ENCODE measurements at places on chromosomes 4 and X.

DNA sequence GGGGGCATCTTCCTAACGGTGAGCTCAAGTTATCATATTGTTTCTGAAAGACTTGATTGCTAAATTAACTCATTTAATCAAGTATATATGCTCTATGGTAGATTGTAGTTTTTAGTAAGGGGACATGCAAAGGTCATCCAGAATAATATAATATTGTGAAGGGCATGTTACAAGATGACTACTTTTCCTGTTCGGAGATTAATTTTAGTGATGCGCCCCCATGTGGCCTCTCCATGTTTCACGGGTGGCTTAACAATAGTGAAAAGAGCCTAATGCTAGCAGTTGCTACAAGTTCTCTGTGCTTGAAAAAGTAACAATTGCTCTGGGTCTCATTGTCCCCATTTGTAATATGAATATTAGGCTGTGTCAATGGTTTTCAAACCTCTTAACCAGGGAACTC lies 12.2 kb downstream of the SMPX start:
- peak; percentile 34 for DNase-seq

GRCh38 chrX:28120072-28120471 lies 138.8 kb upstream of the DCAF8L1 start:
- DNase-seq: no peak

DNA sequence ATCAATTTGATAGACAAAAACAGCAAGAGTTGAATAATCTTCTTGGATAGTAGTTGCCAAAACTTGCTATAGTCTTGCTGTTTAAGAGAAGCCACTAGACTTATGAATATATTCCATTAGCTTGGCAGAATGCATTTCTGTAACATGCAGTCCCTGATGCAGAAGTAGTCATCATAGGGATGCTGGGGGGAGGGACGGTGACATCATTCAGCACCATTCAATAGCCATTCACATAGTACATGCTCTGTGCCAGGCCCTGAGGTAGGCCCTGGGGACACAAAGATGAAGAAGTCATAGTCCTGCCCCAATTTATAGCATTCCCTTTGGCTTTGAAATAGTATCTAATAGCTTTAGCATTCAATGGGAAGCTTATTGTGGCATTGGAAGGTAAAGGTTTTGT lies 185.5 kb upstream of the AFF2 start:
- DNase-seq: no peak

- no peak for DNase-seq
Measured at GRCh38 chr4:153513596-153513995, 47.4 kb downstream of the TMEM131L start.

DNA sequence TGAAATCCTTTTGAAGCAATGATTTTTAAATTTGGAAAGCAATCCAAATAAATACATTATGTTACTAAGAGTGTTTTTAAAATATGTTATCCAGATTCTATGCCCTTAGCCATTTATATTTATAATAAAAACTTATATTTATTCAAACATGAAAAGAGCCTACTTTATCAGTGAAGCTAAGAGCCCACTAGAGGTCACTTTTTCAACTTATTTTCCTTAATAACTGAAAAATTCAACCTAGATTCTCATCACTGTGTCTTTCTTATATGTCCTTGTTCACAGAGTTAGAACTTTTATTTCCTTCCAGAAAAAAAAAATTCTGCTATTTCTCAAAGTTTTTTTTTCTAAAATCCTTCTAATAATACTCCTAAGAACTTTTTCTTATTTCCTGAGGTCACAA lies 23.9 kb downstream of the PRDM8 start:
- DNase-seq: peak; percentile 17

- DNase-seq: no peak
Measured at GRCh38 chr4:8770518-8771257, 101.0 kb downstream of the HMX1 start.

DNA sequence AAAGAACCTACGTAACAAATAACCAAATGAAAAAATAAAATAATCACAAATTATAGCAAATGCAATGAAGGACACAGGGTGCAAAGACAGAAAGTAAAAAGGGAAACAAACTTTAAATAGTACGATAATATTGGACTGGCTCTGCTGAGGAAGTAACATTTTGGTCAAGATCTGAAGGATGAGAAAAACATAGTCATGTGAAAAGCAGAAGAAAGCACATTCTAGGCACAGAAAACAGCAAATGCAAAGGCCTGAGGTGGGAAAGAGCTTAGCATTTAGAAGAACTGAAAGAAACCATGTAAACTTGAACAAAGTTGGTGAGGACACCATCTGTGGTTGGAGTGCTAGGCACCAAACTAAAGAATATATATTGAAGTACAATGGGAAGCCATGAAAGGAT lies 111.2 kb downstream of the PPP3CA start:
- no peak for DNase-seq

DNA sequence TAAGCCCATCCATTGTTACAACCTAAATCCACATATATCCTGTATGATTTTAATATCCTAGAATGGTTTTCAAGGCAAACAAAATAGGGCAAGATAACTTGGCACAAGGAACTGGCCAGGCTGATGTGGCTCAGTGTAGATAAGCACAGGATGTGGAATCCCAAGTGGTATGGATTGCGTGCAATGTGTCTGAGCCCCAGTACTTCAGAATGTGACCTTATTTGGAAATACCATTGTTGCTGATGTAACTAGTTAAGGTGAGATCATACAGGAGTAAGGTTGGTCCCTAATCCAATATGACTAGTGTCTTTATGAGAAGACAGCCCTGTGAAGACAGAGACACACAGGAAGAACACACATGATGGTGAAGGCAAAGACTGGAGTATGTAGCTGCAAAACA lies 72.4 kb downstream of the IL21 start:
- no peak for DNase-seq

DNA sequence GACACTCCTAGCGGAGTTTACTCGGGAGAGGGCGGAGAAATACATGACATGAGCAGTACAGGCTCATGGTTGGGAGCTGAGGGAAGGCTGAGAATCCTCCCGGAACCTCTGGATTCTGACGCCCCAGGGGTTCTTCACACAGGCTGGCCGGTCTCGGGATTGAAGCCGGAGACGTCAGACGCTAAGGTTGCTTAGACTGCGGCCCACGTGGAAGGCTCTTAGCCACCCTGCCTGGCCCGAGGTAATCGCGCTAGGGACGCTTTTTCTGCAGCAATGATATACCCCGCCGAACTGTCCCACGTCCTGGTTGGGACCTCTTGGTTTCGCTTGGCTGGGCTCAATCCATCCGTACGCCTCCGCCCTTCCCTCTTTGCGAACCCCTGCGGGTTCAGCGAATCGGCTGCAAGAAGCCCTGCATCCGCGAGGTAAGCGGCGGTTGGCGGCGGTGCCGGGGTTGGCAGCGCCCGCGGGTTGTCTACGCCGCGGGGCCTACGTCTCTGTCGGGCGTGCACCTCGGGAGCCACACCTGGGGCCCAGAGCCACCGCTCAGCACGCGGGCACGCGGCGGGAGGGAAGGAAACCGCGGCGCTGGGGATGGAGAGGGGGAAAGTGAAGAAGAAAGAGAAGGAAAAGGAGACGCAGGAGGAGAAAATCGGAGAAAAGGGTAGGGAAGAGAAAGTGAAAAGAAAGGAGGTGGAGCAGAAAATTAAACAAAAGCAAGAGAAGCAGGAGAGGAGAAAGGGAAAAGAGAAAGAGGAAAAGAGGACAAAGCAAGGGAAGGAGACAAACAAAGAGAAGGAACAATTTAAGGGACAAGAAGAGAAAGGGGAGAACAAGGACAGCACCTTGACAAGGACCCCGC lies at the start of gene ARL9:
ARL9 (plus strand) TSS at position 523 of the 862 bp plus-strand sequence; CDS start at position 595, 72 bp downstream.
- DNase-seq: no peak

DNA sequence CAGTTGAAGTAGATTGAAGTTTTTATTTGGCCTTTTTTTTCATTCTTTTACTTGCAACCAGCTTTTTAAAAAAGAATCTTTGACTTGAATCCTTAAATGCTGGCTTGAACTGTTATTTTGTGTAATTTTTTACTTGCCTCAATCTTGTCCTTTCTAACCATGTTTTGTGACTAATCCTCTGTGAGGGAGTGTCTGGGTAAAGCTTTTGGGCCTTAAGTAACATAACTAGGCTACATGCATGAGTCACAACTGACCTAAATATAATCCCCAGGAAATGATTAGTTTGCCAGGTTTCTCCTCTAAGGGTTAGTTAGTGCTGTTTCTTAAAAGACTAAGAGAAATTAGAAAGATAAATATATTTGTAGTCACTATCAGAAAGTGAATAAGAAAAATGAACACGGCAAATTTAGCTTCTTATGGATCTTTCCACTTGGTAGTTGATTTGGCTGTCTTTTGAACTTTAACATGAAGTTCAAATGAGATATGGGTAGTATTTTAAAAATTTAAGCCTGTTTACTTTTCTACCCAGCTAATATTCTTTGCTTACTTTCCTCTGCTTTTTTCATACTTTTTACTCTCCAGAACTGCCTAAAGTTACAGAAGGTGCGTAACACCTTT lies 13.0 kb downstream of the EXOC1 start:
- DNase-seq: no peak

DNA sequence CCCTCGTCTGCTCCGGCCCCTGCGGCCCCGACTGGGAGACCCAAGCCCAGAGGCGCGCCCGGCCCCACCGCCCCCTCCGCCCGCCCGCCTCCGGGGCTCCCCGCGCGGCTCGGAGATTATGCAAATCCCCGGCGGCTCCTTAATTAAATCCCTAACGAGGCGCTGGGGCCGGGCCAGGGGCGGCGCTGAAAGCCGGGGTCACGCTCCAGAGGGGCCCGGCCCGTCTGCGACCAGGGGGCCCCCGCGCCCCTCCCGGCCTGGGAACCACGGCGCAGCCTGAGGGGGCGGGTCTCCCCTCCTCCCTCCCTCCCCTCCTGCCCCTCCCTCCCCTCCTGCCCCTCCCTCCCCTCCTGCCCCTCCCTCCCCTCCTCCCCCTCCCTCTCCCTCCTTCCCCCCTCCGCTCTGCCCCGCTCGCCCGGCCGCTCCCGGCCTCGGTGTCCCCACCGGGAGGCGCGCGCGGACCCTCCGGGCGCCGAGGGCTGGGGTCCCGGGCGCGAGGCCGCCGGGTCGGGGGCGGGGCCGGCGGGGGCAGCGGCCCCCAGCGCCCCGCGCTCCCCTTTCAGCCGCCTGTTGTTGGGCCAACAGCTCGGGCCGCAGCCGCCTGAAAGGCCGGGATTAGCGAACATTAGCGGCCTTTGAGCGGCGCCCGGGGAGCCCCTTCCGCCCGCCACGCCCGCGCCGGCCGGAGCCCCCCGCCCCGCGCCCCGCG lies 25.9 kb upstream of the FGFR3 start:
- no peak for DNase-seq

DNA sequence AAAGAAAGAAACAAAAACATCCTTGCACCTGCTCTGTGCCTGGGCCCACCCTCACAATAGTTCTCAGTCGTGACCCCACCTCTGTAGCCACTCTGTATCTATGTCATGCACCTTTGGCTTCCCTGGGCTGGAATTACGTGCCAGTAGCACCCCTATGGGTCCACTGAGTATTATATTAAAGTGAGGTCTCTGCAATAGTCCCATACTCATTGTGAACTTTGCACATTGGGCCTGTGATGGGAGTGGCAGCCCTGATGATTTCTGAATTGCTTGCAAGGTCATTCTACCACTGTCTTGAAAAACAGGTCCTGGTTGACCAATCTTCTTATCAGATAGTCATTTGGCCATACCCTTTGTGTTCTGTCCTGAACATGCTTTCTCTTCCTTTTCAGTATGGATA lies 1012.1 kb downstream of the RAB28 start:
- DNase-seq: no peak

GRCh38 chrX:131836161-131836560 lies 186.9 kb upstream of the STK26 start:
- DNase-seq: no peak

DNA sequence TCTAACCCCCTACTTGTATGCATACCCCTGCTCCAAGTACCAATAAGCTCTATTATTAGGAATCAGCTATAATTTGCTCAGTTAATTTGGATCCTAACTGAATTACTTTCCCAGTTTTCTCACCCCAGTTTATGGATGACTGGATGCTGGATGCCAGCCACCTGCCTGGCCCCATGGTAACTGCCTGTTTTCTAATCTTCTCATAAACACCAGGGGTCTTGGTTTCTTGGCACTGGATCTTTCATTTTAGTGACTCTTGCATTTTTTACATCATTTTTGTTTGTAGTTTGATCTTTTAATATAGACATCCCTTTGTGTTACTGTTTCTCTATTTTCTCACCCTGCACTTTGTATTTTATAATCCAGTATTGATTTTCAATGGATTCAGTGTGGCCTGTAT lies 246.8 kb downstream of the ADGRL3 start:
- peak; percentile 44 for DNase-seq

GRCh38 chr4:181345931-181346330 lies 897.3 kb upstream of the TENM3 start:
- no peak for DNase-seq

All from NCI-H446 (cell line).